ENCODE measurements at places on chromosomes 6 and 20. TPM values are rescaled to one million over a fixed set of nuclear protein-coding genes. Genes with fewer than 3 reads are reported as not detected.

The CDS2 gene
- total RNA-seq = 40.6 TPM

The SGK2 gene
- total RNA-seq = 1.4 TPM

The GHRH gene
- total RNA-seq = not detected

The ROS1 gene
- 2.5 TPM for total RNA-seq

The OSER1 gene
- total RNA-seq = 38.8 TPM

The CARMIL1 gene
- total RNA-seq = 26.3 TPM

The PDE10A gene
- 0.39 TPM for total RNA-seq

The TREML2 gene
- total RNA-seq = not detected

The HLA-DPB1 gene
- total RNA-seq = 21.0 TPM

The MYT1 gene
- not detected for total RNA-seq

The ADGB gene
- total RNA-seq = not detected

The SPTLC3 gene
- total RNA-seq = 48.1 TPM

The PGC gene
- not detected for total RNA-seq

The HLA-DRB5 gene
- 0.32 TPM for total RNA-seq

The ZNF831 gene
- not detected for total RNA-seq

The OLIG3 gene
- total RNA-seq = not detected

The C20orf204 gene
- 1.4 TPM for total RNA-seq

The BPIFB2 gene
- not detected for total RNA-seq

The MCHR2 gene
- not detected for total RNA-seq

The RRAGD gene
- total RNA-seq = 8.5 TPM

The GJA10 gene
- not detected for total RNA-seq

The TMEM170B gene
- total RNA-seq = 2.5 TPM

The CLPSL2 gene
- not detected for total RNA-seq

The EYS gene
- under 0.01 TPM for total RNA-seq

The POLR1C gene
- 29.1 TPM for total RNA-seq

The MROH8 gene
- total RNA-seq = 6.4 TPM

The REPS1 gene
- total RNA-seq = 33.1 TPM

The PAX1 gene
- not detected for total RNA-seq

The PNPLA1 gene
- total RNA-seq = not detected

The KIAA1755 gene
- 2.0 TPM for total RNA-seq

The GPSM3 gene
- 1.0 TPM for total RNA-seq

The CST2 gene
- total RNA-seq = not detected

The LY6G6D gene
- not detected for total RNA-seq

The MEI4 gene
- under 0.01 TPM for total RNA-seq

The RAET1L gene
- not detected for total RNA-seq

The SLC35D3 gene
- not detected for total RNA-seq

The PRICKLE4 gene
- 0.65 TPM for total RNA-seq

The SEC23B gene
- total RNA-seq = 39.7 TPM

The ANGPT4 gene
- under 0.01 TPM for total RNA-seq

The CTCFL gene
- not detected for total RNA-seq

The FAM83C gene
- 0.11 TPM for total RNA-seq

The CAP2 gene
- total RNA-seq = 18.5 TPM

The RNASET2 gene
- total RNA-seq = 70.5 TPM

The RALY gene
- 54.9 TPM for total RNA-seq

The GSTA4 gene
- 69.5 TPM for total RNA-seq

The HMGCLL1 gene
- total RNA-seq = not detected

The DEFB132 gene
- total RNA-seq = not detected

The BCL2L1 gene
- total RNA-seq = 97.6 TPM

The GSTA3 gene
- total RNA-seq = not detected

The BPIFA1 gene
- total RNA-seq = not detected
